ENCODE measurements at places on chromosomes 5 and 9.

DNA sequence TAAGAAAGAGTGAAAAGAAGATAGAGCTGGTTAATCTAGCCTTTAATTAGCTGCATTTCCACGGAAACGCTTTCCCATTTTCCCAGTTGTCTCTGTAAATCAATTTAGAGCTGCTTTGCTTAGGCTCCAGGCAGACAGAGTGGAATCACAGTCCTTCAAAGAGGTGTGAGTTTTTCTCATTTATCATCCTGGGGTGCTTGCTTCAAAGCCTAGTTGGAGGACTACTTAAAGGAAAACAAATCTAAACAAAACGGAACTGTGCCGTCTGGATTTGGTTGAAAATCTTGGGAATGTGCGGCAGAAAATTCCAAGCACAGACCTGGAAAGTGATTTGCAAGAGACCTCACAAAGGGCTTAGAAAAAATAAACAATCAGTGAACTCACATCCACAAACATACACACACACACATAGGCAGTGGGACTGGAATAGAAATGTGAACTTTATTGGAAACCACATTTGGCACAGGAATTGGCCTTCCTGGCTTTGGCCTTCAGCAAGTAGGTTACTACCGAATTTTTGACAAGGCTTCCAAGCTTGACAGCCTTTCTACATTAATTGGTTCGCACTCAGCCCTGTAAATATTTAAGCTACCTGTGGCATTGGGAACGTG is 235.2 kb upstream of the SLC24A2 start:
- DNase-seq, result no peak

DNA sequence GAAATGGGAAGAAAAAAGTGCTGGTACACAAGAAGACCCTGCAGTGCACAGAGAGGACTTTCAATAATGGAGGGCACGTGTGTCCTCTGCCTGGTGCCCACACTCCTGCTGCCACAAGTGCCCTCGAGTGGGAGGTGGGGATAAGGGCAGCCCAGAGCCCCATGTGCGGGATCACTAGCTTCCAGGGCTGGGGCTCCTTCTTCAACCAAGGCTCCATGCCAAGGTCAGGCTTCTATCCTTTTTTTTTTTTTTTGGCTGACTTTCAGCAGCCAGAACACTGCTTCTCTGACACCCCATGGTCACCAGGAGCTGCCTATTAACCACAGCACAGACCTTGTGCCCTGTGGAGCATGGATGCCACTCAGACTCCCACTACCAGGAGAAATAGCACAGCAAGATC is 7.5 kb downstream of the ACSL6 start:
- no peak for DNase-seq

- no peak for DNase-seq
Measured at GRCh38 chr5:145189746-145190145, 645.4 kb downstream of the PRELID2 start.

GRCh38 chr5:140953234-140953633 is 13.0 kb upstream of the PCDHAC2 start:
- DNase-seq, result no peak

GRCh38 chr9:125400725-125401716 is 139.4 kb downstream of the GAPVD1 start:
- DNase-seq, result no peak

- DNase-seq, result no peak
Measured at GRCh38 chr5:98514215-98514614, 259.2 kb upstream of the RGMB start.

DNA sequence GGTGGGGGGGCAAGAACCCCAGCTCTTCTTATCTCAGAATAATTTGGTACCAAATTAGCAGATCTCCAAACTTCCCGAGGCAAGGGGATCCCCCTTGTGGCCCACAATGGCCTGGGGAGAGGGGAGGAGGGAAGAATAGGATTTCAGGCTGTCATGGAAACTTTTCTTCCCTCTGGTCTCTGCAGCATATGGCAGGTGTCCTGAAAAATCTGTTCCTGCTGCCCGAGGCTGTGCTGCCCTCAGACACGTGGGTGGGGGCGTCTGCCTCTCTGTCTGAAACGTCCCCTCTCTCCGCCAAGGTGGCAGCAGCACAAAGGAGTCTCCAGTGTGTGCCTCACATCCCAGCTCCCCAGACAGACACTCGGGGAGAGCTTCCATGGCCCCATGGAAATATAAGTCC is 34.0 kb downstream of the CCNJL start:
- DNase-seq, result no peak

DNA sequence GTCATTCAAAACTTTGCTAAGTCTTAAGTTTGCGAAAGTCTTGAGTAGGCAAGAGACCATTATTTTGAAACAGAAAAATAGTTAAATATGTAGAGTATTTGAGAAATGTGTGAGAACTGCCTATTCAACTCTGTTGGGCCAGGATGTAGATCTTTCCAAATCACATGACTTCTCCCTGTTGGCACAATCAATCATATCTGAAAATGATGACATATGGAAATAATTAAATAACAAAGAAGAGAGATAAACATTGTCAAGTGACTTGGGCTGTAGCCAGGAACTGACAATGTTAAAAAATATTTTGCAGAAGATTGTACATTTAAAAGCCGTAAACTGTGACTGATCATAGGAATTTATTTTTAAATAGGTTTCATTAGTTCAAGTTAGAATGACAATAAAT is 104.6 kb upstream of the IL6ST start:
- DNase-seq, result no peak

DNA sequence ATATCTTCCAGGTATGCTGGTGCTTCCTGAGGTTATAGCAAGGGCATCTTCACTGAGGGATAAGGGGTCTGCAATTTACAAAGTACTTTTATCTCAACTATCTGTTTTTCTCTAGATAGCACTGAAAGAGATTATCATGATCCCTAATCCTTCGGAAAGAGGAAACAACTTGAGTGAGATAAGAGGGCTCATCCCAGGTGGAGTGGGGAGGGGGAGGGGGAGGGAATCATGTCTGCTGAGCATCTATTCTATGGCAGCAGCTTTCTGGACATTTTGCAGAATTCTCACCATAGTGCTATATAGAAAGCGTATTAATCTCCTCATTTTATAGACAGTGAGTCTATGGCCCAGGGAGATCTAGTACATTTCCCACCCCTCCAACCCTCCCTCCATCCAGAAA is 5.9 kb downstream of the TNFSF15 start:
- DNase-seq, result no peak

DNA sequence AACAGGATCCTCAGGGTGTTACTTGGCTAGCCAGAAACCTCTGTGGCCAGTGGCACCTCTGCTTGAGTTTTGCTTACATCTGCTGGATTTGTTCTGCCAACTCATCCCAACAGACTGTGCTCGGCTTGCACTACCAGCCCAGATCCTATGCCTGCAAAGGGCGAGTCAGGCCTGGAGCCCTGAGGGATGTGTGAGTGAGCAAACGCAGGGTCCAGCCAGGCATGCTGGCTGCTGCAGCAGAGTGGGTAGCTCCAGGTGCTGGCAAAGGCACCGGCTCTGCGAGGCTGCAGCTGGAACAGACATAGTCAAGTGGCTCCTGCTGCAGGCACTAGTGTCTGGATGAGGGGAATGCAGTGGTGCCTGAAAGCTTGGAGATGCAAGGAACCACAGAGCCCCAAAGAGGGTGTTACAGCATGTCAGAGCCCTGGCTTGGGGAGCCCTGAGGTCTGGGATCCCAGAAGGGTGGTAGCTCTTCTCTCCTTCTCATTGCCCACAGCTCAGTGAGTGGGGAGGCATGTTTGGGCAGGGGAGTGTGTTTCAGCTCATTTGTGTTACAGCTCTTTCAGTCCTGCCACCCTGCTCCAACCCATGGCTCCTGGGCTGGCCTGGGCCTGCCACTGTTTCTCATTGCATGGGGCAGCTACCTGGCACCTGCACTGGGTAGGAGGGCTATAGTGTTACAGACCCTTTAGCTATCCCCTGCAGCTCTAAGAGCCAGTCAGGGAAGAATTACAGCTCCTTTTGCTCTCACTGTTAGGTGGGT is 332.6 kb downstream of the TAF11L14 start:
- DNase-seq, result no peak

DNA sequence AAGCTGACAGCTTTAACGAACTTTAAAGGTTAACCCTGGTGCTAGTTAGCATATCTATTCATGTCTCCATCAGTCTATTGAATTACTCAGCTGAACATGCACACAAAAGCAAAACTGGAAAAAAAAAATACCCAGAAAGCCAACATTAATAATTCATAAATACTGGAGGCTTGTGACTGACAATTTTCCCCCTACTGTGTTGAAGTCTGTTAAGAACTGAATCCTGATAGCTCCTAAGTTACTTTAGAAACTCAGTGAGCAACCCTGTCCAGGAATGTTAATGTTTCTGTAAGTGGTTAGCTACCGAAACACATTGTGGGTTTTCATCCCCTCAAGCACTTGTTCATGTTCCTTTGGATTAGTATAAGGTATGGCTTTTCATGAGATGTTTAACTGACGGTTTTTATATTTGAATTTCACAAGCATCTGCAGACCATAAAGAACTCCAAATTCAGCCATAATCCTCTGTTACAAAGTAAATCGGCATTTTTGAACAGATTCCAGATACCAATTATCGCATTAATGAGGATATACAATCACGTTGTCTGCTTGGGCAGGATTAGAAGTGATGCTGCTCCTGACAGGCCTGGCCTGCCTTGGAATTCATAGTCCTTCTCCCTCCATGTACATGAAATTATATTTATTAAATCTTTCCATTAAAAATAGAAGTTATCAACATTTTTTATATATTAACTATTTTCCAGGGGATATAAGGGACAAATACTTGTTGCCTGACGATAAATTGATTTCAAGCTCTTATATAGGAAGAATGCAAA is 331.2 kb downstream of the TLE4 start:
- no peak for DNase-seq

DNA sequence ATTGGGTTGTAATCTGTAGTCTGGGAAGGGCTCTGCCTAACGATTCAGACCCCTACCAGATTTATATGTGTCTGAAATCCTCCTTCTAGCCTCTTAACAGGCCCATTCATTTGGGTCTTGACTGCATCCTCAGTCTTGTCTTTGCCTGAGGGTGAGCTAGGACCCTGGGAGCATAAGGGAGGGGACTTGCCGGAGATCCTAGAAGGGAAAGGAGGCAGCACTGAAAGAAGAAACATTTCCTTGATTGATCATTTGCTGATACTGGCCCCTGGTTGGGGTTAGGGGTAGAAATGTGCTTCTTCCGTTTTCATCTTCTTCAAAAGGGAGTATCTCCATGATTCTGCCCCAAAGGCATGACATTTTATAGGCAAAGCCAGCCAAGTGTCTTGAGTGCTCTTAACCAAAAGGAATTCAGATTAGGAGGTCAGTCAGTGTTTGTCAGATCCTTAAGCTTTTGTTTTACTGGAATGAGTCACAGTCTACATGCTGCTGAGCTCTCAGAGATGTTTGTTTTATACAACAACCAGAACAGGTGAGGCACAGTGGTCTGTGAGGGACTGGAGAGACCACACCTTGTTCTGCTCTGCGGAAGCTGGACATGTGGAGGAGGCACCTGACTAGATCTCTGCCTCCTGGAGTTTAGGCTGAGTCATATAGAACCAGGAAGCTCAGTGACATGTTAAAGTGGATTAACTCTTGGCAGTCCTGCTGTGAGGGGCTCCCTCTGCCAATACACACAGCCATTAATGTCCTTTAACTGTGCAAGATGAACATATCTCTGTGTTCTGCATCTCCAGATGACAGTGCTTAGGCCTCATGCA is 37.7 kb downstream of the PCDHAC2 start:
- no peak for DNase-seq

- no peak for DNase-seq
Measured at GRCh38 chr9:131691969-131692611, 47.8 kb downstream of the RAPGEF1 start.

GRCh38 chr9:22921742-22922141 is 475.1 kb downstream of the DMRTA1 start:
- no peak for DNase-seq

DNA sequence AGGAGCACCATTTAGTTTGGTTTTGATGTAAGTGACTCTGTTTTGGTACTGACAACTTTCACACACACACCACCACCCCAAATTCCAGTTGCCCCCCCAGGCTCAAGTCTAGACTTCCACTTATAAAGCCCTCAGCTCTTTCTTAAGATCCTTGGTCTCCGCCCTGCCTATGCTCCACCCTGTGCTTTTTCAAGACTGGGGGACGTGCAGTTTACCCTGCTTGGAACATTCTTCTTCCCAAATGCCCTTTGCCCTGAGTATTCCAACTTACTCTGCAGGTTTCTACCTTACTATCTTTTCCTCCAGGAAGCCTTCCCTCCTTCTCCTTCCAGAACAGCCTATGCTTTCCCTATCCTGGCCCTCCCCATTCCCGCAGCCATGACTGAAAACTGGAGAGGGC is 1.5 kb upstream of the TRIM14 start:
- no peak for DNase-seq

DNA sequence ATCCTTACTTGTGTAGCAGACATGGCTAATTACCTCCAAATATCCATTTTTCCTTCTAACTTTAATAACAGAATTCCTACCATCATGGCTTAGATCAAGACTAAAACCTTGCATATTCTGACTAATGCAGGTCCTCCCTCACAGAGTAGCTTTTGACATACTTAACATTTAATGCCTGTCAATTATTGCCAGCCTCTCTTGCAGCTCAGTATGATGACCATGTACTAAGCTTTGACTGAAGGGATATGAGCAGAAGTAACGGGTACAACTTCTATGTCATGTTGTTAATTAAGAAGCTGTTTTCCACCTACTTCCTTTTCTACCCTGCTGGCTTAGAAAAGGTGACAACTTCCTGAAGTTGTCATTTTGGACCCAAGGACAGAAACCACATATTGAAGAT is 533.4 kb downstream of the PSAT1 start:
- no peak for DNase-seq

GRCh38 chr9:131418143-131419025 is 24.5 kb downstream of the PRRC2B start:
- DNase-seq, result no peak

DNA sequence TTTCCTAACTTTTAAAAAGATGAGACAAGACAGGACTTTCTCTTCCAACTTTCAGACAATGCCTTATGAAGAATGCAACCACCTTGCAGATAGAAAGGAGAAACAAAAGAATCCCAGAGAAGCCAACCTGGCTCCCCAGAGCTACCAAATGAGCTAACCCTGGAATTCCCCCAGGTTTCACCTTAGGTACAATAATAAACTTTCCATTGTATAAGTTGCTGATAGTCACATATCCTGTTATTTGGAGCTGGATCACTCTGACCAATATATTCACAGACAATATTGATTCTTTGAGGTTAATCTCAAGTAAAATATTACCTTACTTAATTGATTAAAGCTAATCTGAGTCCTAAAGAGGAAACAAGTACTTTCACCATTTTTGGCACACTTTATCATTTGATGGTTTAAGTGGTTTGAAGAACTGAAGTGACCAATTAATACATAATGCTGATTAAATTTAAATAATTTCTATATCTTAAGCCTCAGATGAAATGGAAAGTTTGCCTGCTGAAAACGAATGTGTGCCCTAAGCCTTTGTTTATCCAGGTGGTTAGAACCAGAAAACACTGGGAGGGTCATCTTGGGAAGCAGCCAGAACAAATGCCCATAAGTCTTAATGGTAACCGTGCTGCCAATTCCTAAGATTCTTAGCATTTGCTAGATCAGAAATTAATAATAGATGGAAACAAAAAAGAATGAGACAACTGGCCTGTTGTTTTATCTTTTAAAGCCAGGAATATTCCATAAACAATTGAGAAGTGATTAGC is 159.6 kb upstream of the SLC12A2 start:
- no peak for DNase-seq

GRCh38 chr5:122715095-122715494 is 59.8 kb upstream of the SNX2 start:
- DNase-seq, result no peak

GRCh38 chr5:92470770-92471169 is 1087.7 kb upstream of the ARRDC3 start:
- DNase-seq, result no peak
